HT-29 (cell line): ENCODE measurements at places on chromosomes 6 and 20. TPM values are rescaled to one million over a fixed set of nuclear protein-coding genes. Genes with fewer than 3 reads are reported as not detected.

Gene GMPR
- 0.08 and 0.55 TPM in 2 replicates for total RNA-seq

DNA sequence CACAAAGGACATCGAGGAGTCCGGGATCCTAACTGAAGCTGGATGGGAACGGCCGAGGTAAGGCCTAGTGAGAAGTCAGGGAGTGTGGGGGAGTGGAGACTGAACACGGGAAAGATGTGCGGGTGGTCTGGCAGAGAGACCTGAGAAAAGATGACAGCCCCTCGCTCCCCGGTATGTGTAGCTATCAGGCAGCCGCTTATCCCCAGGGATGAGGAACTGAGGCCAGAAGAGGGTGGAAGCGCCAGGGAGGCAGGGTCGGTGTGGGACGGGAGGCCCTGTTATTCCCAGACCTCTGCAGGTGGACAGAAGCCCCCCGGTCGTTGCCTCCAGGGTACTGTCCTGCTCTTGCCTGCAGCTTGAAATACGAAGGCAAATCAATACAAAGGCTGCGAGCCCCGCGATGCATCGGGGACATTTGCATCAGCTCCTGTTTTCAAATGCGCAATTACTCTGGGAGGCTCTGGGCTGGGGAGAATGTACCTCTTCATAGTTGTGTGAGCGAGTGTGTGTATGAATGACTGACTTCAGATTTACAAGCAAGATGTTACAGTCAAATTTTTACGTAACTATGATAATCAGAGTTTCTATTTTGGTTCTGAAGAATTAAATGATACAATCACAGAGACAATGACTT lies 221.3 kb downstream of the QKI start:
- DNase-seq = no peak

DNA sequence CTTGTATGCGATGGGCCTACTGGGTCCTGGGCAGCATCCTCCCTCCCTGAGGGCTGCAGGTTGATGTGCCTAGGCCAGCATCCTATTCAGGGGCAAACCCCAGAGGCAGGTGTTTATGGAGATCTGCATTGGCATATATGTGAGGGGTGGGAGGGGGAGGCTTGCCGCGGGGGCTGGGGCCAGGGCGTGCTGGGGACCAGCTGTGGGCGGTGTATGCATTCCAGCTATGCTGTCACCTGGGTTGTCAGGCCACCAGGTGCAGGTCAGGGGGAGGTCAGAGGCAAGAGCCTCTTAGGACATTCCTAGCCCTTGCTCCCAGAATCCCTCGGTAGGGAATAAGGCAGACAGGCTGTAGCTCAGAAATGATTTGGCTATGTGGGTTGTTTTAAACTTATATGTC lies 11.9 kb downstream of the FOXA2 start:
- no peak for DNase-seq

DNA sequence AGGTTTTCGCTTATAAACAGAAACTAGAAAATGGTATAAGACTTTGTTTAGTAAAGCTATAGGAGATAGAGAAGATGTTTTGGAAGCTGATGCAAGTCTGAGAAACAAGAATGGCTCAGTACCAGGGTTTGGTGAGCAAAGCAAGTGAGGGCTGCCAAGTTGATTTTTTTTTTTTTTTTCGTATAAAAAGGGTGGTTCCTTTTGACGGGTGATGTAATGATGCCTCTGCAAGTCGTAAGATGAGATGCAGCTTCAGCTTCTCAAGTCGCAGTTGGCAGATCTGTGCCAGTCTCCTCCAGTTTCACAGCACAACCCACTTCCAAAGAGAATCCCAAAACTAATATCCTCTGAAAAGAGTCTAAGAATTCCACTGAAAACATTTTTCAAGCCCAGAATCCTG lies 252.8 kb upstream of the CDH4 start:
- no peak for DNase-seq

DNA sequence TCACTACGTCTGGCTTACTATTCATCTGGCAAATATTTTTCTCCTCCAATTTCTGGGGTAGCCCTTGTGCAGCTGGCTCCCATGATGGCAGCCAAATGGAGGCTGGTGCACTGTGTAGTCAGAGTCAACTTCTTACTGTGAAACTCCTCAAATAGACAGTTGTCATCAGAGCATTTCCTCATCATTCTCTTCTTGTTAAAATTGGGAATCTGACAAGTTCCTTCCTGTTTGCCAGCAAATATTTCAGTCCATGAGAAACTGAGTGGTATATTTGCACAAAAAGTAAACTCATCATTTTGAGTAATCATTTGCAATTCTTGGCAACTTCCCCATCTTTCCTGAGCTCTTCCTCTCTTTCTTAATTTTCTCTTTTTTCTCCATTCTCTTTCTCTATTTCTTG lies 394.9 kb upstream of the RGS17 start:
- no peak for DNase-seq

DNA sequence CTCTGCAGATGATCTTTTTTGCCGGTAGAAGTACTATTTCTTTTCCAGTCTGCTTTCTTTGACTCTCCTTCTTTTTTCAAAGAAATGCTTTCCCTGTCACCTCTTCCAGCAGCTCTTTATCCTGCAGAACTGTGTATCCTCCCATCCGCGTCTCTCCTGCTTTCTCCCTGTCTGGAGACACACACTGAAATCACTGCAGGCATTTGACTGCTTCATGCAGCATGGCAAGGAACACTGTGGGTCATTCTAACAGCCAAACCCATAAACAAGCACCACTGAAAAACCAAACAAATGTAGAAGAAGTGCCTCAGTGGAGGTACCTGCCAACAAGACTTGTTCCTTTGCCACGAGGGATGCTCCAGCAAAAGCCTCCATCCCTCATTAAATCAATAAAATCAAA lies 403.7 kb upstream of the CITED2 start:
- no peak for DNase-seq

DNA sequence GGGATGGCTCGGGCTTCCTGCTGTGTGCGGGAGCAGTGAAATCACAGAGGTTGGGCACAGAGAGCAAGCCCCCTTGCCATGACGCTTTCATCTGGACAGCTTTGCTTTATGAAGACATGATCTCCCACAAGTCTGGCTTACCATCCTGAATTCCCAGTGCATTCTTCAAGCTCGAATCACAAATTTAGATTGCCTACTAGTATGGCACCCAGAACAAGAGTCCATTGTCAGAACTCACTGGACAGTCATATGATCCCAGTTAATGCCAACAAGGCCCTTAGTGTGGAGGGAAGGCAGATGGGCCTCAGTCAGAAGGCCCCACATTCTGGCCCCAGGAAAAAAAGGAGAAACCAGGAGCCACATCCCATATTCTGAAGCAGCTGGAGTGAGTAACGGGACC lies 147.3 kb upstream of the FOXQ1 start:
- no peak for DNase-seq

GRCh38 chr6:129678463-129678862 lies 31.5 kb downstream of the ARHGAP18 start:
- no peak for DNase-seq

DNA sequence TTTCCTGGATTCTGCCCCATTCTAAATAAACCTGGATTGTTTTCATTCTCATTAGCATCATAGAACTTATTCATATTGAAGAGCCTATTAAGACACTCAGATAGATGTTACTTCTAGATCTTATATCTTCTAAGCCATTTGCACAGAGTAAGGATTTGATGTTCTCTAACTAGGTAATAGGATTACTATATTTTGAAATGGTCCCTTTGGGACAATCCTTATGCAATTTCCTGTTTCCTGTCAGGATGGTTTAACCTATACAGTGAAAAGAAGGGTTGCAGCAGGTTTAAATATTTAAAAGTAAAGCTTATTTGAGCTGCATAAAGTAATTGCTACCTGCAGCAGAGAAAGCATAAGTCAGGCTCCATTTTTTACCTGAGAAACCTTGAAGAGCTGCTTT lies 860.1 kb downstream of the TFAP2A start:
- no peak for DNase-seq

GRCh38 chr20:32007787-32008616 lies 2.2 kb upstream of the CCM2L start:
- DNase-seq = no peak

GRCh38 chr20:42756991-42757390 lies 432.7 kb downstream of the PTPRT start:
- no peak for DNase-seq

- no peak for DNase-seq
Observed at GRCh38 chr6:168637834-168638233, 196.8 kb downstream of the SMOC2 start.

- DNase-seq = no peak
Observed at GRCh38 chr6:124356811-124357210, 553.1 kb downstream of the NKAIN2 start.

Gene ABHD16B
- not detected in 2 replicates for total RNA-seq

GRCh38 chr6:111175109-111175508 lies 87.8 kb downstream of the SLC16A10 start:
- DNase-seq = no peak

DNA sequence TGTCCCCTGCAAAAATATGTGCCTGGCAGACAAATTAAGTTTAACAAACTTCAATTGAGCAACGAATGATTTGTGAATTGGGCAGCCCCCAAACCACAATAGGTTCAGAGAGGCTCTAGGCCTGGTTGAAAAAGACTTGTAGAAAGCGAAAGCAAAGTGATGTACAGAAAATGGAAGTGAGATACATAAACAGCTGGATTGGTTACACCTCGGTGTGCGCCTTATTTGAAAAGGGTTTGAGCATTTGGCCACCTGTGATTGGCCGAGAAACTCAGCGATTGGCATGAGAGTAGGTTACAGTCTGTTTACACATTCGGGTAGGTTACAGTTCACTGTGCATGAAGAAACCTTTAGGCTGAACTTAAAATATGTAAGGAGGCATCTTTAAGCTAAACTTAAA lies 136.9 kb downstream of the CD83 start:
- DNase-seq = no peak

DNA sequence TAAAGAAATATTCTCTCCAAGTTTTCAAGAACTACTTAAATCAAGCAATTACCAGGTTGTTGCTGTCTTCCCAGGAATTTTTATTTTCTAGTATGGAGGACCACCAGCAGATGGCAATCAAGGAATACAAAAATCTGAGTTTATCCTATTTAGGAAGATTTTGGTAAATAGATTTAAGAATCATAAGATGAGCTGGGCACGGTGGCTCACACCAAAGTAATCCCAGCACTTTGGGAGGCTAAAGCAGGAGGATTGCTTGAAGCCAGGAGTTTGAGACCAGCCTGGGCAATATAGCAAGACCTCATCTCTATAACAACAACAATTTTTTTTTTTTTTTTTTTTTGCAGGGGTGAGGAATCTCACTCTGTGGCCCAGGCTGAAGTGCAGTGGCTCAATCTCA lies 19.3 kb upstream of the SEC63 start:
- DNase-seq = peak; percentile 42

DNA sequence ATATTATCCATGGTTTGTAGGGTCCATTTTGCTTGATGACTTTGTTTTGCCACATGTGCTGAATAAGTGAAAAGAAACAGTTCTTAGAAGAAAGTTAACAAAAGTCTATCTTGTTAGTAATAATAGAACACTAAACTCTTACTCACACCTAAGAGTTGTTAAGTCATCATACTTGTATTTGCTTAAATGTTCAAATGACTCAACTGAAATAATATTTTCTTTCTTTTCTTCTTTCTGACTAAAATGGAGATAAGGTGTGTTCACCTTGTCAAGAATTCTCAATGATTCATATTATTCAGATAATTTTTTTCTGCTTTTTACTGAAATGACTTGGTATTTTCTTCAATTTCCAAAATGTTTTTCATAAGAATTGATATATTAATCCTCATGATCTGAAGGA lies 327.2 kb downstream of the HTR1B start:
- DNase-seq = no peak

DNA sequence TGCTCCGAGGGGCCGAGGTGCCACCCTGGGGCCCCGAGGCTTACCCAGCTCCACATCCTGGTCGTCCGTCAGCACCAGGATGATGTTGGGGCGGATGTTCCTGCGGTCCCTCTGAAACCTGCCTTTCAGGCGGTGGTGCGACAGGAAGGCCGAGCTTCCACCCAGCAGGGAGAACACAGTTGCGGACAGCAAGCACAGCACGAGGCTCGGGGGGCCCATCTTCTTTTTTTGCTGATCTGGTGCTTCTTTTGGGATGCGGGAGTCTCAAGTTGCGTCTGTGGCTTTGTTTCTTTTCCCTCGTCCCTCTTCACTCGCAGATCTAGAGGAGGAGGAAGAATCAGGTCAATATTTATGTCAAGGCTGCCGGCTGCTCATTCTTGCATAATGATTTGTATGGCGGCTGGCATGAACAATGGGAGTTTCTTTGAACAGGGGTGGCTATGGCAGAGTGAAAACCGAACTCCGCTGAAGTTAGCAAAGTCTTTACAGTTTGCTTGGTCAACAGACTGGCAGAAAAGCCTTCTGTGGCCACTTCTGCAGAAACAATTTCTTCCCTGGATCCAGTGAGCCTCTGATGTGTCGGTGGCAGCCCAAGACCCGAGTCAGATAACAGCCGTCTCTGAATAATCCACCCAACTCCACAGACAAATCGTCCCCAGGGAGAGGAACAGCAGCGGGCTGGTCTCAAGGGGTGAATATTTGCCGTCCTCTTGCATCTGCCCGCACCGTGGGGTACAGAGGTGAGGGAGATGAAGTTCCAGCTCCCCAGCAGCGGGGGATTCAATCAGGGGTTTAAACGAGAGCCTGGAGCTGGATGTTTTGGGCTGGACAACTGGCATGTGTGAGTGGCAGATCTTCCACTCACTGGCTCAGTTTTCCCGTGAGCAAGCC lies 27.9 kb downstream of the SULF2 start:
- DNase-seq = no peak

DNA sequence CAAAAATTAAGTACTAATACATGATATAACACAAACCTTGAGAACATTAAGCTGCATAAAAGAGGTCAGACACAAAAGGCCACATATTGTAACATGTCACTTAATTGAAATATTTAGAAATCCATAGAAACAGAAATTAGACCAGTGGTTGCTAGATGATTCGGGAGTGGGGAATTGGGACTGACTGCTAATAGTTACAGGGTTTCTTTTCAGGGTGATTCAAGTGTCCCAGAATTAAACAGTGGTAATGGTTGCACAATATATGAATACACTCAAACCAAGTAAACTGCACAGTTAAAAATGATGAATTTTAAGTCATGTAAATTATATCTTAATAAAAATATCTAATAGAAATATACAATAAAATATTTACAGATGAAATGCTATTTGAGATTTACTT lies 174.5 kb downstream of the WDR27 start:
- DNase-seq = no peak

- no peak for DNase-seq
Observed at GRCh38 chr6:170172825-170173256, 118.0 kb downstream of the DLL1 start.

DNA sequence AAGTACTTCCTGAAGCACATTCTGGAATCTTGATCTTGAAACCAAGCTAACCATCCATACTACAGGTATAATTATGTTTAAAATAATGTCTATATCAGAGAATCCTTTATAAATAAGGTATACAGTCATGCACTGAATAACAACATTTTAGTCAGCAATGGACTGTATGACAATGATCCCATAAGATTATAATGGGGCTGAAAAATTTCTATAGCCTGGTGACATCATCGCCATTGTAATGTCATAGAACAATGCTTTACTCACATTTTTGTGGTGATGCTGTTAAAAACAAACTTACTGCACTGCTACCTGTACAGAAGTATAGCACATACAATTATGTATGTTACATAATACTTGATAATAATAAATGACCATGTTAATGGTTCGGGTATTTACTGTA lies 31.8 kb downstream of the RNF146 start:
- DNase-seq = no peak

Gene SLC22A1
- 0.47 and 0.56 TPM in 2 replicates for total RNA-seq
